ENCODE measurements at places on chromosomes 2 and 18. TPM values are rescaled to one million over a fixed set of nuclear protein-coding genes. Genes with fewer than 3 reads are reported as not detected.

- DNase-seq, result no peak
Measured at GRCh38 chr2:240981280-240981679, 17.1 kb upstream of the SNED1 start.

- DNase-seq, result peak; percentile 60
Measured at GRCh38 chr2:144320491-144320890, 199.4 kb downstream of the ZEB2 start.

- DNase-seq, result no peak
Measured at GRCh38 chr2:233821709-233822100, 32.6 kb downstream of the HJURP start.

DNA sequence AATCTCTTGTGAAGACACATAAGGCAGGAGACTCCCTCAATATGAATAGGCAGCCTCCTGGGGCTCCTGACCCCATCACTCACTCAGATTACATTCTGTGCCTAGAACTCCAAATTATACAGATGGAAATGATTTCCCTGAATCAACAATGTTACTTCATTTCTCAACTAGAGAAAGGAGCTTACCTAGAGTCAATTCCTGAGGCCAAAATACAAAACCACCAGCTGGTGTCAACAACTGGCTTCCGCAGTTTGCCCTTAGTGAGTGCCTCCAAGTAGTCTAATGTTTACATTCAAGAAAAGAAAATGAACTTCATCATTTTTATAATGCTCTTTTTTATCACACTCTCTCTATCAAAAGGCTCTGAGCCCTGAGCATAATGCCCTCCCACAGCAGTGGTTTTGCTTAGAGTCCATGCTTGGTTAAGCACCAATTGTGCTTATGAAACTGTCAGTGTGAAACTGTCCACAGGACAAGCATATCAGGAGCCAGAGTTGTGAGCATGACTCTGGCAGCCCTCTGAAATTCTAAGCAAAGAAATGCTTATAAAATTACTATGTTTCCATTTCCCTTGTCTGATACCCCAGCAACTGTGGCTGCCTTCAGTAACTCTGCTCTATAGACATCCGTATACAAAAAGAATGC is 305.7 kb upstream of the PKDCC start:
- no peak for DNase-seq

DNA sequence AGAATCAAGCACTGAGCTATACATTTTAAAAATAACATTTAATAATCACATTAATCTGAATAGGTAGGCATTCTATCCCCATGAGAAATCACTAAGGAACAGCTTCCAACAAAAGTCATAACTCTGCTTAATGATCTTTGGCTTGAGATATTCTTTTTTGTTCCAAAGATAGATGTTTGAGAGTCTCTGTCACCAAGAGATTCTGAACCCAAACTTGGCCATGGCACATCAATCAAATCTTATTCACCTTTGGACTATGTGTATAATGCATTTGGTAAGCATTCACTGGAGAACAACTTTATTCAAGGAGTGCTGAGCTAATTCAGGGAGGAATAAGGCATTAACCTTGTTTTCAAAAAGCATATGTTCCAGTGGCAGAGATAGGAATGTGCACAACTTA is 743.3 kb downstream of the SLC4A3 start:
- no peak for DNase-seq

DNA sequence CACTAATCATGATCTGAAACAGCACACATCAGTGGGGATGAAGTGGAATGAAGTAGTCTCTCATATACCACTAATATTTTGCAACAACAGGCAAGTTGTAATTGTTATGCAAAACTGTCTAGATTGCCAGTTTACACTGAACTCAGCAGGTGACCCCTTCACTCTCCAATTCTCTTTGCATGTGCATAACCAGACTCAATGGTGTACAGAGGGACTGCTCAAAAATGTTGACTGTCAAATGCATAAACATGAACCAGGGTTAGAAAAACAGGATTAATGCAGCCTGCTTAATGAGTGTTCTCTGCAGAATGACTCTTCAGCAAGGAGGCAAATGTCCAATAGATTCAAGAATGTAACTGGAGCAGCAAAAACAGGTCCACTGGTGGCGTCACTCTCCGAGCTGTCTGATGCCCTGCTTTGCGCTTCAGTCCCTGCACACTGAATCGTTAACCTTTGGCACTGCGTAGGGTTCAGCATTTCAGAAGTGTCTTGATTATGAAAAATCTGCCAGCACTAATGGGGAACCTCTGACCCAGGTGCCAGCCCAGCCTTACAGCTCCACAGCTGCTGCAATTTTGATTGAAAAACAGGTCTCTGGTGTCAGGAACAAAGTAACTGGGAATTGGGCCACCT is 209.3 kb downstream of the TDRD15 start:
- DNase-seq, result no peak

DNA sequence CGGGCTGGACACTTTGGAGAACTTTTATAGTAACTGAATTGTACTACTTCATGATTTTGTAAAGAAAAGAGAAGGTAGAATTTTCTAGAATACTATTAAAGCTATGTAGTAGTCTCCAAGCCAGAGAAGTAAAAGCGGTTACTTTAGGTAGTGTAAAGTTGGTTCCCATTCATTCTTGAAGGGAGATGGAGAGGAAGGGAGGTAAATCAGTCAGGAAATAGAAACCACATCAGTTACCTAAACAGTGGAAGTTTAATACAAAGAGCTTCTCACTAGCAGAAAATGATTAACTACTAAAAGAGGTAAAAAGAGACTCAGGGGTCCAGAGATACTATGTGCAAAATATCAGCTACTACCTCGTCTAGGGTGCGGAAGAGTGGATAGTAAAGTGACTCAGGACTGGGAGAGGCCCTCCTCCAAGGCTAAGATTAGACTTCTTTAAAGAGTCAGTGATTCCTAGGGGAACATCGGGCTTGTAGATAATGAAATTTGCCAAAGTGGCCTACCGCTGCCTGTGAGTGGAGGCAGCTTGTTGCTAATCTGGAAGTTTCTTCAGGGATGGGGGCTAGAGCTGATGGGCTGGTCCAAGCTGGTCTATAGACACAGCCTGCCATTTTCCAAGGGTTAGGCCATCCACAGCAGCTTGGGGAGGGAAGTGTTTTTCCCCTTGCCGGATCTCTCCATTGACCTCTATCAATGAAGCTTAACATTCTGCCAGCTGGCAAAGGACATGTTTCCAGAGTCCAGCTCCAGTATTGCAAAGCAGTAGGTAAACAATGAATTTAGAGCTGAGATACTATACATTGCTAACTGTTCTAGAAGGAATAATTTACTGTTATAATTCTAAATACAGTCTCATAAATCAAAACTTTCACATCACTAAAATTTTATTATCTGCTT is 246.4 kb upstream of the BOD1L2 start:
- peak; percentile 17 for DNase-seq

DNA sequence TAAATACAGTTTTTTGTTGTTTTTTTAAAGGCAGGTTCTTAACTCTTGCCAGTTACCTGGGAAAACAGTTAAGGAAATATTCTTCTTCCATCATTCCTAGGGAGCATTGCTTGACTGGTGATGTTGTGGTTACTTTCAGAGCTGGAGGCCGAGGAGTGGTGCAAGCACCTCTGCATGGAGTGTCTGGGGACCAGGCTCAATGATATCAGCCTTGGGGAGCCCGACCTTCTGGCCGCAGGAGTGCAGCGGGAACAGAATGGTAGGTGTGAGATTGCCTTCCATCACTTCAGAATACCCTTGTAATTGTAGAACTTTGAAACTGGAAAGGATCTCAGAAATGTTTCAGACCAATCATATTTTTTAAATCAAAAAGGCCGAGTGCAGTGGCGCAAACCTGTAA is 270.1 kb downstream of the CD226 start:
- DNase-seq, result no peak

- peak; percentile 5 for DNase-seq
Measured at GRCh38 chr2:135532581-135532980, 1.3 kb downstream of the R3HDM1 start.

- peak; percentile 81 for DNase-seq
Measured at GRCh38 chr2:10043256-10043905, at the start of gene KLF11. KLF11 (plus strand) TSS chr2:10043550; CDS start chr2:10043717, 167 bp downstream.

DNA sequence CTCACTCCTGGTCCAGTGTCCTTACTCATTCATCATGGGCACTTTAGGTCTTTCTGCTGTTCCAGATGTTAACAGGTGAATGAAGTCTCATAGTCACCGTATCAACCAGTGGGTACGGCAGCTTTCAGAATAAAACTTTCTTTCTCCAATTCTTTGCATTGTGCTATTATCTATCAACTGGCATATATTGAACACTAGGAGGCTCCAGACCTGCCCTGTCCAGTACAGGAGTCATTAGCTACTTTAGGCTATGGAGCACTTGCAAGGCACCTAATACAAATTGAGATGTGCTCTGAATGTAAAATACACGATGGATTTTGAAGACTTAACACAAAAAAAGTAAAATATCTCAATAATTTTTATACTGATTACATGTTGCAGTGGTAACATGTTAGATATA is 43.2 kb upstream of the NEB start:
- DNase-seq, result no peak

- DNase-seq, result peak; percentile 80
Measured at GRCh38 chr2:70301344-70302194, at the start of gene FAM136A. FAM136A (minus strand) TSS chr2:70302067; CDS start chr2:70302011, 56 bp downstream.

- DNase-seq, result no peak
Measured at GRCh38 chr2:219844401-219845091, 217.1 kb downstream of the SLC4A3 start.

The COA5 gene
- 10.3 TPM for polyA plus RNA-seq

The DCDC2C gene
- polyA plus RNA-seq, result not detected

The GRHL1 gene
- polyA plus RNA-seq, result 0.70 TPM

The STEAP3 gene
- 10.6 TPM for polyA plus RNA-seq

The TBC1D8 gene
- 26.0 TPM for polyA plus RNA-seq
